ENCODE measurements at places on chromosomes 12 and 14.

GRCh38 chr12:95802482-95803270 is 12.1 kb upstream of the NTN4 start:
- DNase-seq: no peak

- DNase-seq: no peak
Measured at GRCh38 chr14:100762089-100762515, 35.4 kb downstream of the DLK1 start.

DNA sequence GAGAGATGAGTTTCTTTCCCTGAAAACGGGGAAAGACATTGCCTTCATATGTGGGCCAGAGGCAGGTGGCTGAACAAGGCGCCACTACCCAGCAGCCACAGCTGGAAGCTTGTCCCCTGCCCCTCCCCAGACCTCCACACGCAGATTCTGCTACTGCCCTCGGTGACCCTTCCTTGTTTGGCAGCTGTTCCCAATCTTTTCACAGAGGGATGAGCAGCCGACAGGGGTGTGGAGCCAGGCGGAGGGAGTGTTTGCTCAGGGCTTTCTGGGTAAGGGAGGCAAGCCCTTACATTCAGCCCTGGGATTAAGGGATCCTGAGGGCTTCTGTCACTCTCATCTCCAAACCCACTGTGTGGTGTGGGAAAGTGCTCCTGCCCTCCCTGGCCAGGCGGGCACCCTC is 4.5 kb upstream of the KRT4 start:
- no peak for DNase-seq

- peak; percentile 22 for DNase-seq
Measured at GRCh38 chr12:30823156-30823699, 68.5 kb upstream of the CAPRIN2 start.

DNA sequence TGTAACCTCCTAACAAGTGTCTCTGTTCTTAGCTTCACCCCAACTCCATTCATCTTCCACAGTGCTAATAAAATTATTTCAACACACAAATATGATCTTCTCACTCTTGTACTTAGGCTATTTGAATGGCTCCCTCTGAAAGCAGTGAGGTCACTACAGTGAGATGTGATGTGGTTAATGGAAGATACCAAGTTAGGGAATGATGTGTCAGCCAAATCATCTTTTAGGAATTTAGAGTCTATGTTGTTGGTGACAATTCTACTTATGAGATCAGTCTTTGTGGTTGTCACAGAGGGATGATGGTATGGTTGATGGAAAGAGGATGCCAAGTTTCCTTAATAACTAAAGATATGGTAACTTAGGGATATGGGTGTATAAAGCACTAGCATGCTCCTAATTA is 57.6 kb downstream of the POLR3B start:
- no peak for DNase-seq

DNA sequence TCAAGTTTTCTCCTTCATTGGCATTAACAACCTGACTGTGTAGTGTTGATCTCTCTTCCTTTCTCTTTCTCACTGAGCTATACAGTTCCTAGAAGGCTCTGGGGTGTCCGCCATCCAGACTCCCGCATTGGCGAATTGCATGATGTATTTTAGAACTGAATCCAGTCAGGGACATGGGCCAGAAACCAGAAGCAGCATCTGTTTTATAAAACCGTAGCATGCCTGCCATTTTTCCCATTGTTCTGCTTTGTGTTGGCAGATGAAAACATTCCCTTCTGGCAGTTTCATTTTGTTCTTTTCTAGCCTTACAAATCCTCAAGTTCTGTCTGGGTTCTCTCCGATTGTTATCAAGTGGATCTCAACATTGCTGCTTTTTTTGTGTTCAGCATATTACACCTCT is 268.3 kb upstream of the SEL1L start:
- no peak for DNase-seq

DNA sequence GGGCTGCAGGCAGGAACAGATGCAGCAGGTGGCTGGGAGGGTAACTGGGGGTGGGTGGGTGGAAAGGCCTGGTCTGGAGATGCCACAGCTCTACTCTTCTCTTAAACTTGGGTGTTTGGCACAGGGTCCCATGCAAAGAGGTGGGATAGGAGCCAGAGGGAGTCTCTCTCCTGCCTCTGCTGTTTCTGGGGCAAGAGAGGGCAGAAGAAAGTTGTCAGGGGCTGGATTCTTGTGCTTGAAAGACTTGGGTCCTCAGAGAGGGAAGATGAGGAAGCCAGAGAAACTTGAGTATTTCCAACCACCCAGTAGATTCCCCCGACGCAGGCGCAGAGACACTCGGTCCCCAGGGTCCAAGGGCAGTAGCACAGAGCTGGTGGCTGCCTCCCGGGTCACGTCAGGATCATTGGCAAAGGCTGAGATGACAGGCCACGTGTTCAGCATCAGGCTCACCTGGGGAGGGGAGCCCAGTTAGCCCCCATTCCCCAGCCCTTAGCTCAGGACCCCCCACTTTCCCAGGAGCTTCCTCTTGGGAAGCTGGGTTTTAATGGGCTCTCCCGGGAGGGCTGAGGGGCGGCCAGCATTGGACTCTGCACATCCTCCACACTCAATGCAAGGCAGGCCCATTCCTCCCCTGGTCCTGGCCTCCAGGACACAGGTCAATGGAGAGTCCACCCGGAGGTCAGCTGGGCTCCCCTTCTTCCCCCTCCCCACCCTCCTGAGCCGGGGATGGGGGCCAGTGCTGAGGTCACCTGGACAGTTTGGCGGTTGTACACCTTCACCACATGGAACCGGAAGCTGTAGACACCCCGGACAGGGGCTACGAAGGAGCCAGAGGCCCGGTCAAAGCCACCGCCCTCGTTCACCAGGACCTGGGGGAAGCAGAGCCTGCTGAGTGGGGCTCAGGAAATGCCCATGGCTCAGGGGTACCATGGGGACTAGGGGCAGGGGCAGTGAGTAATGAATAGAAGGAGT is 1.6 kb downstream of the CBLN3 start:
- DNase-seq: no peak

DNA sequence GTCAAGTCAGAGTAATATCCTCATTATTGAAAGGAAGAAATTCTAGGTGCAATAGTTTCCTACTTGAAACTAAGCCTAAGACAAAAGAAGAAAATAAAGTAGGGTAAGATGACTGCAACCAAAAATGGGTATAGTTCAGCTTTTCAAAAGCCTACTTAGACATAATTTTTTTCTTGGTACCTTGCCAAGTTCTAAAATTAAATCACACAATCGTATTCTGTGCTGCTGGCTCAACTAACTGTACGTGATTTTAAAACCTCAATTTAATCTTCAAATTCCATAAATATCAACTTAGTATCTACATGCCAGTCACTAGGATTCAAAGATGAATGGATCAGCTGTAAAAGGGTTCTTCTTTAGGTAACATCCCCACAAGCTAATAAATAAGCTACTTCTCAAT is 56.9 kb downstream of the SCAF11 start:
- no peak for DNase-seq

DNA sequence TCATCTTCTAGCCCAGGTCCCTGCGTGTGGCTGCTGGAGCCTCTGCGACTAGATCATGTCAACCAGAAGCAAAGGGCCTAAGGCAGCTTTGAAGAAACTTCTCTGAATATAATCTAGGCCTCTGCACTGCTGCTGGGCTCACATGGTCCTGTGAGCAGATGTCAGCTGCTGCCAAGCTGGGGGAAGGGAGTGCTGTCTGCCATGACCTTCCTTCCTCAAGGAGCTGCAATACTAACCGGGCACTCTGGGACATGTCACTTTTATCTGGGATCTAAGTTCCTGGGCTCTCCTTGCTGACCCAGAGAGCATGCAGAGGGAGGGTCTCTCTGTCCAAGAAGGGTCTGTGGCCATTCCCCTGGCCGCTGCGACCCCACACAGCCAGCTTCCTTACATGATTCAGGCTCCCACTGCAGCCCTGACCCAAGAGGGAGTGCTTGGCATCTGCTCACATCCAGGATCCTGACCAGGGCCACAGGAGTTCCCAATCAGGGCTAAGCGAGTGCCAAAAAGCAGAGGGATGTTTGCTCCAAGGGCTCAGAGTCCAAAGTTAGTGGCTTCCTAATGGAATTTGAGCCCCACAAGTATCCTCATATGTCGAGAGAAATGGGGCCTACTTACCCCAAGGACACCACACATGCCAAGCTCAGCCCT is 74.0 kb downstream of the PLEKHG3 start:
- no peak for DNase-seq

- DNase-seq: no peak
Measured at GRCh38 chr14:103378038-103378854, 7.0 kb upstream of the MARK3 start.

All from activated CD4-positive, alpha-beta T cell treated with anti-CD3 and anti-CD28 coated beads for 24 hours (primary cell).